Lung (tissue), 17 donors: ENCODE measurements at places on chromosomes 2 and 18.
A peak's percentile ranks its signal among the peaks of the same experiment; 100 is the strongest.

DNA sequence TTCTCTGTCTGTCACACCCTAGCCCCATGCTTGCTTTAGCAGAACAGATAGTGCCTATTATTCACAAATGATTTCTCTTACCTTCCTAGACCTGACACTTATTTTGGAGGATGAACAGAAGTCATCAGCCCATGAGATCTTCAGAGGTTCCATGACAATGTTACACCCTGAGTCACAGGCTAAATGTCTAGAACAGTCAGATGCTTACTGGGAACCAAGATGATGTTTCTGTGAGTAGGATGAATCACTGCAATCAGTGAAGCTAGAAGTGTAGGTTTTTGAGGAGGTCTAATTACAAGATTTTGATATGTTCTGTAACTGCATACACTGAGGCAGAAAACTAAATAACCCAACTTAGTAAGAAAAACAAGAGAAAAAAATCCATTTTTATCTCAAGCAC lies 123.0 kb upstream of the THUMPD2 start:
- no peak for DNase-seq

DNA sequence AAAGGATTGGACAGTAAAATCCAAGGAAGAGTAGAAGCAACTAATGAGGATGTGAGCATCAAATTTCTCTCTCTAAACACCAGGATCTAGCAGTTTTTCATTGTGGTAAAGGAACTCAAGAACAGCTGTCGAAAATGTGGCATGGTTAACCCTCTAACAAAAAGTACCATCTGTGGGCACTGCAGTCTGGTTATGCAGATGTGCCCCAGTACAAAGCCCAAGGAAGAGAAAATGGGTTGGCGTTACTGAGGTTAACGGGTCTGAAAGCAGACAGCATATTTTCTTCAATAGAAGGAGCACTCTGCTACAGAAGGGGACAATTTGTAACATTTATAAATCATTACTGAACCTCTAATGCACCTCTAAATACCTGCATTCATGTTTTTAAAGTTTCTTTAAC lies 253.0 kb upstream of the HNRNPA3 start:
- no peak for DNase-seq

- DNase-seq, result no peak
These were observed 192.2 kb upstream of the RASGRP3 start for GRCh38 chr2:33284287-33284686.

GRCh38 chr2:194822097-194822496 lies 834.9 kb upstream of the SLC39A10 start:
- no peak for DNase-seq

GRCh38 chr2:144403933-144404332 lies 116.0 kb downstream of the ZEB2 start:
- peak; percentile 57 for DNase-seq

DNA sequence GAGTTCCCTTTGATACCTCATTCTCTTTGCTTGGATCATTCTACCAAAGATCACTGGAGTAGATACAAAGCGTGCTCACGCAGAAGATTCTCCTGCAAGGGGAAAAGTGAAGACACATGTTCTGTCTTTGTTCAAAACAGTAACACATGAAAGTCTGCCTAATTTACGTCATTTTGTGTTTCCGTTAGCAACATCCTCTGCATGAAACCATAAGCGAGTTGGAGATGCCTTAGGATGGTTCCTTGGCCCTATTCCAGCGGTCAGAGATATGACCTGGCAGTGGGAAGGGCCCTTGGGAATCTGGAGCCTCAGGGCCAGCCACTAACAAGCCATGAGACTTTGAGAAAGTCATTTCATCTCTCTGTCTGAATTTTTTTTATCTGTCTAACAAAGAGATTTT lies 180.9 kb upstream of the TWIST2 start:
- DNase-seq, result peak; percentile 38

GRCh38 chr2:238525990-238526389 lies 99.3 kb downstream of the ASB1 start:
- peak; percentile 84 for DNase-seq
